ENCODE measurements at places on chromosomes 5 and 9. TPM values are rescaled to one million over a fixed set of nuclear protein-coding genes. Genes with fewer than 3 reads are reported as not detected.

Gene BAAT
- total RNA-seq = 0.20 TPM

Gene APBA1
- 5.6 TPM for total RNA-seq

Gene OBP2B
- total RNA-seq = not detected

Gene SLC46A2
- not detected for total RNA-seq

Gene NCBP1
- 18.5 TPM for total RNA-seq

Gene CARD9
- total RNA-seq = 0.15 TPM

Gene ORM2
- not detected for total RNA-seq

Gene MAMDC4
- 1.7 TPM for total RNA-seq

Gene NDUFS6
- 135 TPM for total RNA-seq

Gene ZNF622
- 36.7 TPM for total RNA-seq

Gene IL3
- total RNA-seq = not detected

Gene BHMT2
- total RNA-seq = 8.1 TPM

Gene GBA2
- total RNA-seq = 76.3 TPM

Gene PALM2AKAP2
- 56.6 TPM for total RNA-seq

Gene ARHGEF37
- total RNA-seq = 13.7 TPM

Gene PCDHGA1
- 2.0 TPM for total RNA-seq

Gene LEAP2
- total RNA-seq = not detected

Gene SMIM33
- total RNA-seq = not detected

Gene GFI1B
- 0.35 TPM for total RNA-seq

Gene RASA1
- total RNA-seq = 15.7 TPM

Gene SPATA31D1
- total RNA-seq = not detected

Gene SPATA31C1
- not detected for total RNA-seq

Gene IL4
- total RNA-seq = not detected

Gene PTGS1
- total RNA-seq = 46.0 TPM

Gene CTSV
- total RNA-seq = not detected

Gene PLEKHG4B
- total RNA-seq = 0.08 TPM

Gene SPAAR
- 6.3 TPM for total RNA-seq

Gene GPX8
- total RNA-seq = 17.5 TPM

Gene PTAR1
- total RNA-seq = 32.1 TPM

Gene TSLP
- 2.3 TPM for total RNA-seq

Gene ANKRD20A1
- total RNA-seq = 2.6 TPM

Gene SHC3
- total RNA-seq = 1.7 TPM

Gene C5orf46
- not detected for total RNA-seq

Gene CMYA5
- total RNA-seq = 1,662 TPM

Gene LHX6
- 3.2 TPM for total RNA-seq

Gene GHR
- 10.9 TPM for total RNA-seq

Gene MYO10
- total RNA-seq = 3.8 TPM

Gene GARIN3
- not detected for total RNA-seq

Gene LHFPL2
- total RNA-seq = 9.9 TPM

Gene ANKRD33B
- 4.7 TPM for total RNA-seq

Gene CDH6
- total RNA-seq = 2.2 TPM

Gene SPATA31A3
- not detected for total RNA-seq

Gene TMEM232
- total RNA-seq = 1.1 TPM
